ENCODE measurements at places on chromosomes 11 and 22.

DNA sequence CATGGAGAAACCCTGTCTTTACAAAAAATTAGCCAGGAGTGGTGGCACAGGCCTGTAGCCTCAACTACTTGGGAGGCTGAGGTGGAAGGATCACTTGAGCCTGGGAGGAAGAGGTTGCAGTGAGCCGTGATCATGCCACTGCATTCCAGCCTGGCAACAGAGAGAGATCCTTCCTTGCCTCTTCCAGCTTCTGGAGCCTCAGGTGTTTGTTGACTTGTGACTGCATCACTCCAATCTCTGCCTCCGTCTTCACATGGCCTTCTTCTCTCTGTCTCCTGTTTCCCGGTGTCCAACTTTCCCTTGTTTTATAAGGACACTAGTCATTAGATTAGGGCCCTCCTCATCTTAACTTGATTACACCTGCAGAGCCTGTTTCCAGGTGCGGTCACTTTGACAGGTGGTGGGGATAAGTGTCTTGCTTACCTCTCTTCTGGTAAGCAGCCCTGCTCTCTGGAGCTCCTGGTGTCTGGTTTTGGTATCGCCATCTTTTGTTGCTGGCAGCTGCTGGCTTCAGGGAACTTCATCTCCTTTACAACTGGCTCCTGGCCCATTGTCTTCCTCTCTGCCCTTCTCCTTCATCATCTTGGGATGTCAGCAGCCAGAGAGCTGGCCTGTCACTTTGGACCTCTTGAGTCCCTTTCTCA lies 8.2 kb upstream of the USP2 start:
- DNase-seq = no peak

- DNase-seq = no peak
These were observed 74.0 kb downstream of the USP35 start for GRCh38 chr11:78262691-78263090.

GRCh38 chr22:34567367-34567766 lies 498.6 kb upstream of the ISX start:
- DNase-seq = no peak

DNA sequence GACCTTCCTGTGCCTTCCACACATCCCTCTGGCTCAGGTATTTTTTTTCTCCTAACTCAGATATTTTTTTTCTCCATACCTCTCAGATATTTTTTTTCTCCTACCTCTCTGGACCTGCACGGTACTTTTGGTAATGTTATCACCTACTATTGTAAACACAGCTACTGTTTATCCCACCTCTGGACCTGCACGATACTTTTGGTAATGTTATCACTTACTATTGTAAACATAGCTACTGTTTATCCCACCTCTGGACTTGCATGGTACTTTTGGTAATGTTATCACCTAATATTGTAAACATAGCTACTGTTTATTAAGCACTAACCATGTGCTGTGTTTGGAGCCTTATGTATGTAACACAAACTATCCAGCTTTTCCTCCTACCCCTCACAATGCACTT lies 12.1 kb upstream of the UPB1 start:
- no peak for DNase-seq

All from D721Med (cell line).